IMR-90 (cell line): ENCODE measurements at places on chromosomes 4 and X.
A peak's percentile ranks its signal among the peaks of the same experiment; 100 is the strongest.

DNA sequence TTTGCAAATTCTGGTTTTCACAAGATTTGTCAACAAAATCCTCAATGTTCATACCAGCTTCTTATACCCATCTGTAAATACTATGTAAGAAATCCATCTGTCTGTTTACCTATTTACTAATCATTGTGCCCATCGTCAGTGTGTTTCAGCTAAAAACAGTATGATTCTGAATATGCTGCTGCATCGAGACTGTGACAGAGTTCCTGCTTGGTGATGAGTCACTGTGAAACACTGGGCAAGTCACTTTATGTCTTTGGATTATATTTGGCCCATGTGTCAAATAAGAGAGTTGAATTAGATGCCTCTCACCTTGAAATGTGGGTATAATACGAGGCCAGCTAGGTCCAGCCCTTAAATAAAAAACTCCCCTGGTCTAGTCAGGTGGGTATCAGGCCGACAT is 79.3 kb downstream of the CBLL2 start:
- no peaks in the 10 kb centered on the region for H3K4me1 ChIP-seq
- no peak for DNase-seq
- no peaks in the 10 kb centered on the region for H3K27me3 ChIP-seq
- no peaks in the 10 kb centered on the region for H3K36me3 ChIP-seq

DNA sequence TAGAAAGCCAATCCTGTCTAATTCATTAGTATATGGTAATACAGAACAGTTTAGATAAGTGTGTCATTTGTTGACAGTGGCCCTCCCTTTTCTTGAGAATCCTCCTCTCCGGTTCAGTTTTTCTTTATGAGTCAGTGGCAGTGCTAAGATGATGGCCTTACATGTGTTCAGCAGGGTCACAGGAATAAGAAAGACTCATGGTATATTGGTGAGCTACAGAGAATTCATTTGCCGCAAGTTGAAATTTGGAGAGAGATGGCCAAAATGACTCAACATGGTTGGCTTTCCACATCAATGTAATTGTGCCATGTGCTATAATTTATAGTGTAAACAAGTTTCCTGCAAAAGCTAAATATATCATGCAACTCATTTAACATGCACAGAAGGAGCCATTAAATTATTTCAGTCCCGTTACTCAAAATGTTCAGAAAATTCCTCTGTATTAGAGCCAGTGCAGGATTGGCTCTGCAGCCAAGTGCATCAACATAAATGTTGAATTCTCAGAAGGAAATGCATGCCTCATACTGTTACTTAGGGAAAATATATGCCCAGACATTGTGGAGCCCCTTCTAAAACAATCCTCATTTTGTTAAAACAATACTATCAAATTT is 374.3 kb downstream of the AFF2 start:
- H3K4me3 ChIP-seq = no peak overlapping the region
- H3K36me3 ChIP-seq = no peaks in the 10 kb centered on the region
- H3K27me3 ChIP-seq = no peaks in the 10 kb centered on the region
- 0 out of 2 replicates have a peak, but pooled peaks cover 1% of the 10 kb centered on the region for H3K4me1 ChIP-seq
- peak; percentile 72 for DNase-seq
- no peak overlapping the region for H3K27ac ChIP-seq

DNA sequence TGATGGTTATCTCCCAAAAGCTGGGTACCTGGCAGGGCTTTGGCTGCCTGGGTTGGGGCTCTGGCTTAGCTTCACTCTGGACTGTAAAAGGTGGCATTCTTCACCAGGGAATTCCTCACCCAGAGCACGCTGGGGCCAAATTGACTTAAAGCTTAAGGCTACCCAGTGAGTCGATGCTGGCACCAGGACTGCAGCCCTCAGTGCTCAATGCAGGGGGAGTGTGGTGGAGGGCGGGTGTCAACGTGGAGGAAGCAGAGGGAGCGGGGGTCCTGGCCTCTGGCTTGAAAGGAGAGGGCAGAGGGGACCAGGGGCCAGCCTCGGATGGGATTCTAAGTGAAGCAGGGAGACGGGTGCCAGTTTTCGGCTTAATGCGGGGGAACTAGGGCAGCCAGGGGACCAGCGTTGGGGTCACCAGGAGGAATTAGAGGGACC is 446 bp upstream of the FAM50A start:
- H3K27ac ChIP-seq = peak overlapping the region; percentile 52
- no peak for DNase-seq
- H3K4me3 ChIP-seq = peak overlapping the region; percentile 38
- H3K27me3 ChIP-seq = no peaks in the 10 kb centered on the region

DNA sequence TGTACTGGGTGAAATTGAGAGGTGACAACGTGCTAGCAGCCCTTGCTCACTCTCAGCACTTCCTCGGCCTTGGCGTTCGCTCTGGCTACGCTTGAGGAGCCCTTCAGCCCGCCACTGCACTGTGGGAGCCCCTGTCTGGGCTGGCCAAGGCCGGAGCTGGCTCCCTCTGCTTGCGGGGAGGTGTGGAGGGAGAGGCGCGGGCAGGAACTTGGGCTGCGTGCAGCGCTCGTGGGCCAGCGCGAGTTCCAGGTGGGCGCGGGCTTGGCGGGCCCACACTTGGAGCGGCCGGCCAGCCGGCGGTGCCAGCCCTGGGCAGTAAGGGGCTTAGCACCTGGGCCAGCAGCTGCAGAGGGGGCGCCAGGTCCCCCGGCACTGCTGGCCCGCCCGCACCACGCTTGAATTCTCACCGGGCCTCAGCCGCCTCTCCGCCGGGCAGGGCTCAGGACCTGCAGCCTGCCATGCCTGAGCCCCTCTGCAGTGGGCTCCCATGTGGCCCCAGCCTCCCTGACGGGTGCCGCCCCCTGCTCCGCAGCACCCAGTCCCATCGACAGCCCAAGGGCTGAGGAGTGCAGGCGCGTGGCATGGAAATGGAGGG is 249.5 kb upstream of the ETNPPL start:
- no peak overlapping the region for H3K27ac ChIP-seq
- no peaks in the 10 kb centered on the region; the same call in 1 of the 2 replicates for H3K4me1 ChIP-seq
- no peaks in the 10 kb centered on the region for H3K27me3 ChIP-seq
- no peaks in the 10 kb centered on the region for H3K36me3 ChIP-seq
- H3K4me3 ChIP-seq = no peak overlapping the region

DNA sequence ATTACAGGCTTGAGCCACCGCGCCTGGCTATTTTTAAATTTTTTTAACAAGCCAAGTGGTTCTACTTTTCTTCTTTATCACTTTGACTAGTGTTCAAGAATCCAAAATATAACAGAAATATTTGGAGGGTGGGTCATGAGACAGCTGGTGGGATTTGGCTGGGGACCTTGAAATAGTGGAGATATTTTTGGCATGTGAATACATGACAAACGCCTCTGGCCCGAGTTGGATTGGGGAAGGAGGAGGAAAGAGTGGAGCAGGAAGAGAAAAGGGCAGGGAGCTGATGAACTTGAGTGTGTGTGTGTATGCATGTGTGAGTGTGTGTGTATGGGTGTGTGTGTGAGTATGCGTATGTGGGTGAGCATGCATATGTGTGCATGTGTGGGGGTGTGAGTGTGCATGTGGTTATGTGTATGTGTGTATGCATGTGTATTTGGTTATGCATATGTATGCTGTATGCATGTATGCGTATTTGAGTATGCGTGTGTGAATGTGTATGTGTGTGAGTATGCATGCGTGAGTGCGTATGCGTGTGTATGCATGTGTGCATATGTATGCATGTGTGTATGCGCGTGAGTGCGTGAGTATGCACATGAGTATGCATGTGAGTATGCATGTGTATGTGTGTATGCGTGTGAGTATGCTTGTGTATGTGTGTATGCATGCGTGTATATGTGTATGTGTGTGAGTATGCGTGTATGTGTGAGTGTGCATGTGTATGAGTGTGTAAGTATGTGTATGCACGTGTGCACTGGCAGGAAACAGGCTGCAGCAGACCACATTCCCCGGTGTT is 49.6 kb downstream of the JADE1 start:
- peak; percentile 91 for DNase-seq
- H3K27me3 ChIP-seq = no peaks in the 10 kb centered on the region
- H3K36me3 ChIP-seq = peaks cover 56% of the 10 kb centered on the region
- H3K4me1 ChIP-seq = peaks cover 33% of the 10 kb centered on the region
- peak overlapping the region; percentile 52; the same call in 1 of the 2 replicates for H3K27ac ChIP-seq

DNA sequence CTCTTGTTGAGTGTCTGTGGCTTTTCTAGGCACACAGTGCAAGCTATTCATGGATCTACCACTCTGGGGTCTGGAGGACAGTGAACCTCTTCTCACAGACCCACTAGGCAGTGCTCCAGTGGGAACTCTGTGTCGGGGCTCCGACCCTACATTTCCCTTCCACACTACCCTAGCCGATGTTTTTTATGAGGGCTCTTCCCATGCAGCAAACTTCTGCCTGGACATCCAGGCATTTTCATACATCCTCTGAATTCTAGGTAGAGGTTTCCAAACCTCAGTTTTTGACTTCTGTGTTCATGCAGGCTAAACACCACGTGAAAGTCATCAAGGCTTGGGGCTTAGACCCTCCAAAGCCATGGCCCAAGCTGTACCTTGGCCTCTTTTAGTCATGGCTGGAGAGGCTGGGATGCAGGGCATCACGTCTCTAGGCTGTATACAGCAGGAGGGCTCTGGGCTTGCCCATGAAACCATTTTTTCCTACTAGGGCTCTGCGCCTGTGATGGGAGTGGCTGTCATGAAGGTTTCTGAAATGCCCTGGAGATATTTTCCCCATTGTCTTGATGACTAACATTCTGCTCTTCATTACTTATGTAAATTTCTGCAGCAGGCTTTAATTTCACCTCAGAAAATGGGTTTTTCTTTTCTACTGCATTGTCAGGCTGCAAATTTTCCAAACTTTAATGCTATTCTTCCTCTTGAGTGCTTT is 249.8 kb upstream of the CPEB2 start:
- H3K4me1 ChIP-seq = no peaks in the 10 kb centered on the region
- no peak overlapping the region for H3K4me3 ChIP-seq

GRCh38 chr4:106746451-106746850 is 289.7 kb downstream of the DKK2 start:
- no peak overlapping the region for H3K4me3 ChIP-seq
- no peaks in the 10 kb centered on the region for H3K27me3 ChIP-seq
- H3K36me3 ChIP-seq = no peaks in the 10 kb centered on the region
- no peak overlapping the region for H3K27ac ChIP-seq
- DNase-seq = no peak

GRCh38 chrX:96438803-96439202 is 245.8 kb upstream of the DIAPH2 start:
- H3K36me3 ChIP-seq = no peaks in the 10 kb centered on the region
- H3K27ac ChIP-seq = no peak overlapping the region
- H3K4me1 ChIP-seq = peaks cover 3% of the 10 kb centered on the region; the same call in 1 of the 2 replicates
- no peaks in the 10 kb centered on the region for H3K27me3 ChIP-seq
- peak; percentile 11 for DNase-seq
- H3K4me3 ChIP-seq = no peak overlapping the region

GRCh38 chr4:83828601-83829000 is 292.7 kb downstream of the GPAT3 start:
- H3K36me3 ChIP-seq = no peaks in the 10 kb centered on the region
- H3K4me1 ChIP-seq = no peaks in the 10 kb centered on the region
- H3K27me3 ChIP-seq = no peaks in the 10 kb centered on the region
- H3K4me3 ChIP-seq = no peak overlapping the region
- peak; percentile 55 for DNase-seq
- H3K27ac ChIP-seq = no peak overlapping the region

GRCh38 chrX:9658409-9658808 is 107.2 kb downstream of the GPR143 start:
- DNase-seq = no peak
- no peak overlapping the region for H3K4me3 ChIP-seq
- no peak overlapping the region for H3K27ac ChIP-seq
- no peaks in the 10 kb centered on the region for H3K27me3 ChIP-seq
- H3K36me3 ChIP-seq = peaks cover 19% of the 10 kb centered on the region

GRCh38 chr4:107046261-107046660 is 10.1 kb upstream of the DKK2 start:
- no peak overlapping the region for H3K4me3 ChIP-seq
- no peaks in the 10 kb centered on the region for H3K27me3 ChIP-seq
- H3K4me1 ChIP-seq = no peaks in the 10 kb centered on the region
- H3K36me3 ChIP-seq = no peaks in the 10 kb centered on the region
- DNase-seq = no peak

DNA sequence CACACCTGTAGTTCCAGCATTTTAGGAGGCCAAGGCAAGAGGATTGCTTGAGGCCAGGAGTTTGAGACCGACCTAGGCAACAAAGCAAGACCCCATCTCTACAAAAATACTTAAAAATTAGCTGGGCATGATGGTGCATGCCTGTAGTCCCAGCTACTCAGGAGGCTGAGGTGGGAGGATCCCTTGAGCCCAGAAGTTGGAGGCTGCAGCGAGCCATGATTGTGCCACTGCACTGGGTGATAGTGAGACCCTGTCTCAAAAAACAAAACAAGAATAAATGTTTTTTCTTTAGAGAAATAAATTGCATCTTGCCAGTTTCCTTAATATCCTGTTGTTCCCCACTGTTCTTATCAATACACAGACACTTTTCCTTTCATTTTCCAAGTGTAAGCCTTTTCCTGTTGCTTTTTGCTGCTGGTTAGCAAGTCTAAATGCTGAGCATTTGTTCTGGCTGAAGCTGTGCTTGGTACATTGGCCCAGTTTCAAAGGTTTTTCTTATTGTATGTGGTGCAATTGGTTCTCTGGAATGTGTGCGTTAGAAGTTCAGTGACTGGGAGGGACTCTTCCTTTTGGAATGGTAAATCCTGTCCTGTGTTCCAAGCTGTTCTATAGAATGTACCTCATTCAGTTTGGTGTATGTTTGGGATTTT is 98.2 kb downstream of the AFF1 start:
- H3K27ac ChIP-seq = peak overlapping the region; percentile 43; the same call in 1 of the 2 replicates
- H3K27me3 ChIP-seq = no peaks in the 10 kb centered on the region
- H3K4me3 ChIP-seq = no peak overlapping the region
- DNase-seq = peak; percentile 83

DNA sequence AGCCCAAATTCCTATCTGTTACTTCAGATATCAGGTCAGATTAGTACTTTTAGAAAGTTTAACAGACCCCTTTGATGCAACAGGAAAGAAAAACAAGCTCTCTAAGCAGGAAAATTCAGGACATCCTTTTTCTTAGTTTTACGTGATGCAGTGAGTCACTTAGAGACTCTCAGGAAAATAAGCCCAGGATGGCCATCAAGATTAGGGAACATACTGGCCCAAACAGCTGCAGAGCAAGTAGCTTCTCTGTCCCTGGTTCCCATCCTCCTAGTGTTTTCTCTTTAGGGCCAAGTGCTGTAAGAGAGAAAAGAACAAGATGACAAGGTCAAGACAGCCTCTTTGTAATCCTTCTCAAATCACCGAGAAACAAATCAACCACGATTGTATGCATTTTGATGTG is 219.1 kb downstream of the ZNF674 start:
- 0 out of 2 replicates have a peak, but pooled peaks cover 2% of the 10 kb centered on the region for H3K4me1 ChIP-seq
- H3K27ac ChIP-seq = no peak overlapping the region
- H3K4me3 ChIP-seq = no peak overlapping the region

DNA sequence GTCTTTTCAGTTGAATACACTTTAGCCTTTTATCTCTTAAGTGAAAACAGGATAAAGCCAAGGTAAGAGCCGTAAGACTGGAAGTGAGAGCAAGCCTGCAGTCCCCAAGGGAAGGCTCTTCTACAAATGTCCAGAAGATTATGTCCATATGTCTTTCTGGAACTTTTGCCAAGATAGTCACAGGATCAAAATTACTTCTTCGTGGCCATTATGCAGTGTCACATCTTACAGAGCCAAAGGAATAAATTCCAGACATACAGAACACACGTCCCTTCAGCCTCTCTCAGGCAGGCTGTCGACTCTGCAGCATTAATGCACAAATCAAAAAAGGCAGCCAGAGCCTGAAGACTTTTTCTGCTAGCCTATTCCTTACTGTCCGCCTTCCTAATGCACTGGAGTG is 10.9 kb upstream of the GATB start:
- no peaks in the 10 kb centered on the region for H3K4me1 ChIP-seq
- H3K27me3 ChIP-seq = no peaks in the 10 kb centered on the region; the same call in 1 of the 2 replicates
- no peak for DNase-seq
- no peak overlapping the region for H3K4me3 ChIP-seq
- H3K36me3 ChIP-seq = no peaks in the 10 kb centered on the region
